ENCODE measurements at places on chromosomes 7 and 10. TPM values are rescaled to one million over a fixed set of nuclear protein-coding genes. Genes with fewer than 3 reads are reported as not detected.

Gene ZP3
- total RNA-seq: 6.5 TPM

Gene SYCE1
- total RNA-seq: not detected

Gene ARHGEF35
- 0.60 TPM for total RNA-seq

Gene EBLN1
- not detected for total RNA-seq

Gene ANKRD26
- total RNA-seq: 6.9 TPM

Data from pericardium fibroblast (primary cell).